M059J (cell line): ENCODE measurements at places on chromosomes 3 and 15.

- no peak for DNase-seq
Measured at GRCh38 chr3:178969004-178969700, 102.5 kb downstream of the ZMAT3 start.

DNA sequence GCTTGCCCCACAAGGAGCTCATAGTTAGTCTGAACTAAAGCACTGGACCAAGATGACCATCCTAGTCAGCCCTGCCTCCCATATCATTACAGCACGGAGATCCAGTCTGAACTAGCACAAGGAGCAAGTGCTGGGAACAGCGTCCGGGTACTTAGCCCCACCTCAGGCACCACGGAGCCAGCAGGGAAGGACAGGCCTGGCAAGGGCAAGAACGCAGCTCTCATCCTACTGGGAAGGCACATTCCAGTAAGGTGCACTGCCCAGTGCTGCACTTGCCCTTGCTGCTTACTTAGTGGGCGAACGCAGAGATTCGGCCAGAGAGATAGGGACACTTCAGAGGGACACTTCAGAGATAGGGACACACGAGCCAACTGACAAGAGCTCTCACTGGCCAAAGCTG, 27.6 kb downstream of the SEC61A1 start:
- DNase-seq: no peak

- DNase-seq: peak; percentile 54
Measured at GRCh38 chr3:4935347-4935746, 43.9 kb upstream of the BHLHE40 start.

- peak; percentile 32 for DNase-seq
Measured at GRCh38 chr3:141828890-141829289, 47.6 kb upstream of the ATP1B3 start.

GRCh38 chr15:42110367-42110766, 16.0 kb upstream of the PLA2G4D start:
- DNase-seq: no peak
